ENCODE measurements at places on chromosomes 3 and 15.

GRCh38 chr3:58064923-58065638 is 56.9 kb downstream of the FLNB start:
- DNase-seq: no peak

- no peak for DNase-seq
Observed at GRCh38 chr15:35921046-35921445, 375.1 kb upstream of the DPH6 start.

DNA sequence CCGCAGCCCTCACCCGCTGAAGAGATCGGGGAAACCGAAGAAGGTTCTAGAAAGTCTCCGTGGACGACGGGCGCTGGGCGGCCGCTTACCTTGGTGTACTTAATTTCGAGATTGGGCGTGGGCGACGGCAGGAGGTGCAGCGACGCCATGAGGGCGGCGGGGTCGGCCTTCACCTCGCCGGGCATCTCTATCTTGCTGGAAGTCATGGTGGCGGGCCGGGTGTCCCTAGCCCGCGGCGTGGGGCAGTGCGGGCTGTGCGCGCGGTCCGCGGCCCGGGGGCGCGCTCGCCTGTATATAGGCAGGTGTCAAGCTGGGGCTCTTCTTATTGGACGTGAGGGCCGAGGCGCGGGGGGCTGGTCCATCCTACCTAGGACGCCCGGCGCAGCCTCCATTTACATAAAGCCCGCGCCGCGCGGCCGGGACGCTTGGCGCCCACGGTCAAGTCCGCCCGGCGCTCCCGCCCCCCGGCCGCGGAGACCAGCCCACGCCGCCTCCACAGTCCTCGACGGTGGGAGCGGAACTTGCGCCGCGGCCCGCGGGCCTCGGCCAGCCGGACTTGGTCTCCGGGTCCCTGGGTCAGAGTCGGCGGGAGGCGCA is at the start of gene ALDH1A2:
ALDH1A2 (minus strand) TSS at position 267 of the 597 bp plus-strand sequence; CDS start at position 206, 61 bp downstream.
- no peak for DNase-seq

- no peak for DNase-seq
Observed at GRCh38 chr3:38205472-38205805, 40.1 kb downstream of the OXSR1 start.

DNA sequence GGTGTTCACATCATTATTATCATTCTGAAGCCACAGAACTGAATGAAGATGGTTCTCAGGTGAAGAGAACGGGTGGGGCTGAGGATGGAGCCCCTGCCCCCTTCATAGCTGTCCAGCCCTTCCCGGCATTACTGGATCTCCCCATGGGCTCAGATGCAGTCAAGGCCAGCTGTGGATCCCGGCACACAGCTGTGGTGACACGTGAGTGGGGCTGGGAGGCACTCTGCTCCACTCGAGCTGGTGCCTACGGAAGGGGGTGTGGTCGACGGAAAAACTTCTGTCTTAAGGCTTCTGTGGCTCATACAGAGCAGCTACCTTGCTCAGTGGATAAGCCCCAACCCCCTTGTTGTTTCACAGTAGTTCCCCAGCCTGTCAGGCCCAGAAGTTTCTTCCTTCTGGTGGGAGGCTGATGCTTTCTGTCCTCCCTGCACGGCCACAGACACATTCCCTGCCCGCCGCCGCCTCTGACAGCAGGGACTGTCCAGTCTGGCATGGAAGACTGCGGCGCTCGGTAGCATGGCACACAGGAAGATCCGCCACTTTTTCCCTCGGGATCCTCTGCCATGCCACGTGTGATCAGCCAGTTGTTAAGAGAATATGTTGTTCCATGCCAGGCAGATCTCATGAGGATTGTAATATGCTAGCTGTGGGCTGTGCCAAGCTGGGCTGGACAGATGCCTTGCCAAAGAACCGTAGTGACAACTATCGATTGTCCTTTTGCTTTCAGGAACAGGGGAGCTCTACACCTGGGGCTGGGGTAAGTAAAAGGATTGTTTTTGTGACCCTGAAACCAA is 5.8 kb downstream of the RCCD1 start:
- no peak for DNase-seq

GRCh38 chr3:118805007-118805406 is 229.6 kb downstream of the IGSF11 start:
- no peak for DNase-seq

- no peak for DNase-seq
Observed at GRCh38 chr3:167851171-167851570, 115.7 kb downstream of the SERPINI1 start.

DNA sequence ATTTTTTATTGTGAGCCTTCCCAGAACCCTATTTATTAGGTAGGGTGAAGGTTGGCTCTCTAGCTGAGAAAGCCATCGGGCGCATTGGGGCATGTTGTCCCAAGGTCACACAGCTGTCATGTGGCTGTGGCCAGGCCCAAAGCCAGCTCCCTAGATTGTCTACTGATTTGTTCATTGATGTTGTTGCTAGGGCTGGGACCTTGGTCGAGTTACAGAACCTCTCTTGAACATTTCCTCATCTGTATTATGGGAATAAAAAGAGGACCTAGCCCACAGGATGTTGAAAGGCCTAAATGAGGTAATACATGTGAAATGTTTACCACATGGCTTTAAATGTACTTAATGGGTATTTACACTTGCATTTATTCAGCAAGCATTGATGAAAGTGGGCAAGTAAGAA is 252.5 kb downstream of the SUCLG2 start:
- DNase-seq: no peak

- no peak for DNase-seq
Observed at GRCh38 chr3:143769616-143770015, 78.7 kb downstream of the SLC9A9 start.

DNA sequence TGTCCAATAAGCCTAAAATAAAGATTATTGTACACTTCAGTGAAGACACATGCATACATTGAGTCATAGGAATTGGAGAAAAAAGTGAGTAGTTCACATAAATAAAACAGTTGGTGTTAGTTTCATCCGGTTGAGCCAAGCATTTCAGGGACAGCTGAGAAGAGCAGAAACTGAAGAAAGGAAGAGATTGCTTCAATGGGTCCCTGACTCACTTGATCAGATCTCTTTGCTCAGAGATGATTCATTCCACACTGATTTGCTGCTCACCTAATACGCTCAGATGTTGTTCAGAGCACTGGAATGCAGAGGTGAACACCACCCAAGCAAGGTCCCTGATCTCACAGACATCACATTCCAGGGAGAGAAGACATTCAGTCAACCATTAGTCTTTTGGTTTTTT is 93.7 kb downstream of the RAD18 start:
- DNase-seq: no peak

GRCh38 chr15:69574506-69574905 is 121.9 kb downstream of the RPLP1 start:
- DNase-seq: no peak

DNA sequence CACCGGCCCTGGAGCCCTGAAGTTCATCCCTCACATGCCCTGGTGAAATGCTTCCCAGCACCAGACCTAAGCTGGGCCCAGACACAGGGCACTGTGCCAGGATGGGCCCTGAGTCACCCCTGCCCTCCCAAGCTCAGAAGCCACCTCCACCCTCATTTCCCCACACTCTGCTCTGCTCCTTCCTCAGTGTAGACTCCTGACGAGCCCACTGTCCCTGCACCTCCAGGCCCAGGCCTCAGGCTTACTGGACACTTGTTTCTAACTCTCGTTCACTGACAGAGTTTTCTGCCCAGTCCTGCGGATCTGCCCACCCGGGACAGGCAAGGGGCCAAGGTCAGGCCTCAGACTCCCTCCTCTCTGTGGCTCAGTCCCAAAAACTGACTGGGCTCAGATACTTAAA is 112.6 kb upstream of the RNF7 start:
- no peak for DNase-seq

- no peak for DNase-seq
Observed at GRCh38 chr3:29026286-29026685, 254.6 kb upstream of the RBMS3 start.

DNA sequence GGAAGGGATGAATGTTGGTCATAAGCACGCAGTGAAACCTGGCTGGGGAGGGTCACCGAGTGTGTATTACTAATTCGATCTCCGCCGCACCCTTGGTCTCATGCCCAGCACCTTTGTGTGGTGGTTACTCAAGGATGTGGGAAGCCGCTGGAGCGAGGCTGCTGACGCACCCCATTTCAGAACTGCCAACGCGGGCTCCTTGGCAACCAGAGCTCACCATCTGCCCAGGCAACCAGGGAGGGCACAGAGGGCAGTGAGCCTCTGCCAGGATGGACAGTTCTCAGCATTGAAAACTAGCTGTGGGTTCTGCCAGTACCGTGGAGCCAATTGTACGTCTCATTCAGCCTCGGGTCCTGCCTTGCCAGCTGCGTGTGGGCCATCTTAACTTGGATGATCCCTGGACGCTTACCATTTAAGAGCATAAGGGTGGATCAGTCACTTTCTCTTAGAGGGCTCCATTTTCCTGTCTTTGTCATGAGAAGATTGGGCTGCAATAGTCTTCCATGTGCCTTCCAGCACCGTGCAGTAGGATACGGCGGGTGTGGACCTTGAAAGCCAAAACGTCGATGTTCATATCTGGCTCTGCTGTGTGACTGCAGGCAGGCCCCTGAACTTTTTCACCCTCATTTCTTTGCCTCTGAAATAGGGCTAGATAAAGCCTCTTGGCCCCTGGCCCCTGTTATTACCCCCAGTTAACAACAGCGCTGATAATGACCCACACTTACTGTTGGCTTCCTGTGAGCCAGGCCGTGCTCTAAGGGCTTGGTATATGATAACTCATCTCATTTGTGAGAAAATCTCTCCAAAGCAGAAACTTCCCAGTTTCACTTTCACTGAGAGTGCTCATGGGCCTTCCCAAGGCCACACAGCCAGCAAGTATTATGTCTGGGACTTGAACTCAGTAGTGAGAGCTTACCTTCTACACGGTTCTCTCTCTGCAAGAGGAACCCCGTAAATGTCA is 238.8 kb downstream of the OPA1 start:
- no peak for DNase-seq

DNA sequence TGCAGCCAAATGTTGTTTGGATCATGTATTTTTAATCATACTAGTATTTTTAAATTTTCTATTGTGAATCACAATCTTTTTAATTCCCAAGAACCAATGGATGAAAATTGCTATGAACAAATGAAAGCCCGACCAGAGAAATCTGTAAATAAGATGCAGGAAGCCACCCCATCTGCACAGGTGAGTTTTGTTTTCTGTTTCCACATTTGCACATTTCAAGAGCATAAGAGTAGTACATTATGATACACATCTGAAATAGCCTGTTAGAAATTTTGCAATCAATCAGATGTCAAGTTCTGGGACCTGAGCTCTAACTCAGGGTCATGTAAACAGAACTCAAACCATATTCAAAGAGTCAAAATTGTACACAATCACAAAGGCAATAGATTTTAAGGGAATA is 26.5 kb downstream of the TRAT1 start:
- no peak for DNase-seq

DNA sequence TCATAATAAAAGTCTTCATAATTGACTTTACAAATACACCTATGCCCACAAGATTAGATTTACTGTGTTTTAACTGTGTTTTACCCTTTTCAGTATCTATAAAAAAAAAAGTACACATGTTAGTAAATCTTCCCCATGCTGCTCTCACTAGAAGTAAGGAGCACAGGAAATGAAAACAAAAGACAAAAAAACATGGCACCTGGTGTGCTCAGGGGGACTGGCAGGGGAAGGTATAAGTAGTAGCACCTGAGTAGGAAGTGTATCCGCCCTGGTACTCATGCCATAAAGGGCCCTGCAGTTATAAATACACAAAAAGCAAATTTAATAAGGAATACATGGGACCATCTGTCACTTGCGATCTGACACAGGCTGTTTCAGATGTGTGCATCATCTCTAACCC is 8.9 kb upstream of the ALDH1A2 start:
- DNase-seq: no peak

GRCh38 chr15:82663186-82663600 is 16.0 kb upstream of the CPEB1 start:
- DNase-seq: no peak

DNA sequence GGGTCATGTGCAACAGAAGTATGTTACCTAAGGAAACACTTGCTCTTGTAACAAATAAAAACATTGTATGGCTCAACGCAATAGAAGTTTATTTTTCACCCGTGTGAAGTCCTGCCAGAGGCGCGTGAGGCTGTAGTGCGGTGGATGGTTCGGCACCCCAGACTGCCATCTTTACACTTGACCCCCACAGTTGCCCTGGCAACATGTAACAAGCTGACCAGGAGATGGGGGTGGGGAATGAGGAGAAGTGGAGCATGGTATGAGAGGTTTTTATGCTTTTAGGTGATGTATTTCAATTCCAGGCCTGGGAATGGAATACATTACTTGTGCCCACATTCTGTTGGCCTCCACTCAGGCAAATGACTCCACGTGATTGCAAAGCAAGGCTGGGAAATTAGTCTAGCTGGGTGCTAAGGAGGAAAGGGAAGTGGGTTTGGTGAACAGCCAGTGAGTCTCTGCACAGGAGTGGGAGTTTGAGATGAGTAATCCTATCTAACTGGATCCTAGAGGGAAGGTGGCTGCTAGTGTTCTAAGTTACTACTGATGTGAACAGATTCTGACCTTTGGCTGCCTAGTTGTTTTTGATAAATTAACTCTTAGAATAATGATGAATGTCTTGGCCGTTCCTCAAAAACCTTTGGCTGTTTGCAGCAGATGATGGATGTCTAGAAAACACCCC is 33.8 kb upstream of the GREM1 start:
- DNase-seq: no peak

DNA sequence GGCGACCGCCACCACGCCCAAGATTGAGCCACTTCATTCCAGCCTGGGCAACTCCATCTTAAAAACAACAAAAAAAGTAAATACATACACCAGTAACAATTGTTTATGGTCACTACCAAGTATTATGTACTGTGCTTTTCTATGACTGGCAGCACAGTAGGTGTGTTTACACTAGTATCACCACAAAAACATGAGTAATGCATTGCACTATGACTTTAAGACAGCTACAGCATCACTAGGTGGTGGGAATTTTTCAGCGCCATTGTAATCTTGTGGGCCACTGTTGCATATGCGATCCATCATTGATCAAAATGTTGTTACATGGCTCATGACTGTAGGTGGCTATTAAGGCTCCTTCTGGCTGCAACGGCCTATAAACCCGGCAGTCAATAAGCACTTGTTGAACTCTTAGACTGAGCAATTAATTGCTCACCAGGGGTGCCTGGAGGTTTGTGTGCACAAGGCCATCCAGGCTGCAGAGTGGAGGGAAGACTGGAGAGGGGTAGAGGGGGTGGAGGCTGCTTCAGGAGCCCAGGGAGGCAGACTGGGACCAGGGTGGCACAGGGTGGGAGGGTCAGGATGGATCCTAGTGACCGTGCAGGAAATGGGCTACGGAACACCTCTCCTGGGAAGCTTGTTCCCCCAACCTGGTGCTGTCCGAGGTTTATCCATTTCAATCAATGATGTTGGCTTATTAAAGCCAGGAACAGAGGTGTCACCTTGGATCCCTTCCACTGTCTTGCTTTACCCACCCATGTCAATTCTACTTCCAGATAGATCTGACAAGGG is 17.9 kb upstream of the COPG1 start:
- DNase-seq: no peak

DNA sequence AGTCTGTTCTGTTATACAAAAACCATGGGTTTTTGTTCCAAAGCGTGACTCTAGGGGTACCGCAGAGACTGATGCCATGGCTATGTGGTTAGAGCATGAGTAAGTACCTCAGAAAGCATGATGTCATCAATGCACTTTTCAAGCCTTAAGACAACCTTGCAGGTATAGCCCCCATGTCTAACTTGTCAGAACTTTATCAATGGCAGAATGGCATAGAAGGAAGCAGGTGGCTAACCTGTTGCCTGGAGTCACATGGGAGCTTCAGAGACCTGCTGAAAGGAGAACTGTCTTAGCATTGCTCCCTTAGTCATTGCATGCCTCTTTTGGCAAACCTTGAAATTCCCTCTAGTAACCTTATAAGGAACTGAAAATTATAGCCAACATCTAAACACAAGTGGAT is 52.5 kb downstream of the EOMES start:
- DNase-seq: no peak

- DNase-seq: no peak
Observed at GRCh38 chr3:120344349-120344748, 4.8 kb downstream of the LRRC58 start.

Data from tibial nerve (tissue), 4 donors.